NCI-H2081 treated with DMSO at 0.1 percent for 48 hours (cell line): ENCODE measurements at places on chromosomes 11 and 22.

DNA sequence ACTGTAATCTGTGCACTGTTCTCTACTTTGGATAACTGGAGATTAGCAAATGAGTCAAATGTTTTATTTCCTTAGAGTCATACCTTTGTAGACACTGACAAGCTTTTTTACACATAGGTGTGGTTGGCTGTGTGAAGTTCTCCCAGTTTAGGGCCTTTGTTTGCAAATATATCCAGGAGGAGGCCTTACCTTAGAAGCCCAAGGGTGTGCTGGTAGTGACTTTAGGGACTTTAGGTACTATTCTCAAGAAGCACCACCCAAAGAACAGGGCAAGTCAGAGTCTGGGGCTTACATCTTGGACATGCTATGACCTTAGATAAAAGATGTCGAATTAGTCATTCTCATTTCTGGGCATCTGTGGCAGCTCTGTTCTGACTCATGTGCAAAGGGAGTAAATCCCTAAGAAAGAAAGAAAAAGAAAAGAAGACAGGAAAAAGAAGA is 4.8 kb upstream of the FAR1 start:
- no peak for DNase-seq

- no peak for DNase-seq
Observed at GRCh38 chr11:105202844-105203548, 63.4 kb upstream of the CARD18 start.

DNA sequence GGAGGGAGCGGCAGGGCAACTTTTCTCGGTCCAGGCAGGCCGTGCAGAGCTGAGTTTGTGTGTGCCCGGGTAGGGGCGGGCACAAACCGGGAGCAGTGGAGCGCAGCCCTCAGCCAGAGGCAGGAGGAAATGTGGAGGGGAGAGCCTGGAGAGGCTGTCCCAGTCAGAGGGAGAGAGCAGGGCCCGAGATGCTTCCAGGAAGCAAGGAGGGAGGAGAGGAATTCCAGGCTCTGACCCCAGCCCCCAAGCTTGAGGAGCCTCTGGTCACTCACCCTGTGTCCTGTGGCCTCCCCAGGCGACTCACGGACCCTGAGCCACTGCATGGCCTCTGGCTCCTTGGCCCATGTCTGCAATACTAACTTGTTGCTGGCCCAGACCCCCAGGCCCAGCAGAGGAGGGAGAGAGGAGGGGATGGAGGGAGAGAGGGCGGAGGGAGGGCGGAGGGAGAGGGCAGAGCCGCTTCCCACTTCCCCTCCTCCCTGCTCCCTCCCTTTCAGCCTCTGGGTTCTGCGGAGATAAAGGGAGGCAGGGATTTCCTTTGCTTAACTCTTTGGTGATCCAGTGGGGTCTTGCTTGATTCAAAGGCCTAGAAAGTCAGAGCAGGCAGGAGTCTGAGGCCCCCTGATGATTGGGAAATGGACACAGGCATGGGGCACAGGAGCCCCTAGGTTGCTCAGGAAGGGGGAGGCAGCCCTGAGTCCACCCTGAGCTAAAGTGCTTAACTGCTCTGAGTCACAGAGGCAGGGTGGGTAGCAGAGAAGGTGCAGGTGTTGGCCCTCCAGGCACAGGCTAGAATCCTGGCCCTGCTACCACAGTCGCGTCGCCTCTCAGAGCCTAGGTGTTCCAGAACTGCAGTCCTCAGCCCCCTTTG is at the start of gene C1QTNF6:
Gene C1QTNF6 (minus strand): TSS at position 357 of the 871 bp plus-strand sequence. CDS start 34 bp downstream, at position 323.
- DNase-seq: no peak

DNA sequence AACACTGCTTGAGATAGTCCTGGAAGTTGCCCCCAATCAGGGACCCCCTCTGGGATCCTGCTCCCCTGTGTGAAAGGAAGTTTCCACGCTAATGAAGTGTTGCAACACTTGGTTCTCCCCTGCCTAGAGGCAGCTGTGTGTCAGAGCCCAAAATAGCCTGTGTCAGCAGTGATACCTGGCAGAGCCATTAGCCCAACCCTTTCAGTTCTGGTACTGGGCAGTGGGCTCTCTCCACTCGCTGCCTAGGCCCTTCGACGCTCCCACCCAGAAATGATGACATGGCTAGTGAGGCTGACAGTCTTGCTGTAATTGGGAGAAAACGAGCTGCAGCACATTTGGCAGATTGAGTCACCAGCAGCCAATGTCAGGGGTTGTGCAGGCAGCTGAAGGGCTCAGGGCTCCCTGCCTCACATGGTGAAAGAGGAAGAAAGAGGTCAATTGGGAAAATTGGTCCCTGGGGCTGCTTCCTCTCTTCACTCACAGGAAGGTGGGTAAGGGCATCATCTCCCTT is 1.4 kb upstream of the NXF1 start:
- no peak for DNase-seq

- DNase-seq: no peak
Observed at GRCh38 chr22:23236440-23237184, 56.3 kb downstream of the BCR start.

DNA sequence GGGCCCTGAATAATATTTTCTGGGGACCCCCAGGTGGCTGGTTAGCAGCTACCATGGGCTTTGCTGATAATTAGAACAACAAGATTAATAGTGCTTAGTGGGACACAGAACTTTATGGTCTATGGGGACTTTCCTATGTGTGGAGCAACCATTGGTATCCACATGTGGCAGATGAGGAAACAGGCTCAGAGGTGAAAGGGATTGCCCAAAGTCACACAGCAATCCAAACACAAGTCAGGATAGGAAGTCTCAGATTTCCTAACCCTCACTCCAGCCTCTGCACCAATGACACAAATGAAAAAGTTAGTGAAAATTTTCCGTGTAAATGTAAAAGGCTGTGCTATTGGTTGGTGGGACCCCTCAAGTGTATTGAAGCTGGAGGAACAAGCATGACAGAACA is 15.3 kb upstream of the SLCO2B1 start:
- DNase-seq: no peak

DNA sequence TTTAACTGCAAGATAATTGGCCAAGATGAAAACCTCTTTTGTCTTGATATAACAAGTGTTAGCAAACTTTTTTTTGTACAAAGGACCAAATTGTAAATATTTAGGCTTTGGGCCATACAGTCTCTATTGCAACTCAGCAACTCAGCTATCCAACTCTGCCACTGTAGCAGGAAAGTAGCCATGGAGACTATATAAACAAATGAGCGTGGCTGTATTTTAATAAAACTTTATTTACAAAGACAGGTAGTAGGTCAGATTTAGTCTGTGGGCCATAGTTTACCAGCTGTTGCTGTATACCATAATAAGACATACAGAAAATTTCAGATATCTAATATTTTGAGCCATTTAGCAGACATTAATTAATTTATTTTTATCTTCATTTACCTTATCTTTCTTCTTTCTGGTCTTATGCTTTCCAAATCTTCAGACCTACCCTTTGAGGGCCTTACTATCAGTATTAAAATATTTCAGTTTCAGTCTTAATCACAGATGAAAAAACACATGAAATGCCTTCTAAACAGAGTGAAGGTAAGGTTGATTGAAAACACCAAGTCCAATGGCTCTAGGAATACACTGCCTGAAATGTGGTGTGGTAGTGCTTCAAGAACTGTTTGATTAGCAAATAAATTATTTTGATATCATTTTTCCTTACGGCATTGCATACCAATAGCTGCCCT is 256.9 kb upstream of the CTSC start:
- DNase-seq: no peak

DNA sequence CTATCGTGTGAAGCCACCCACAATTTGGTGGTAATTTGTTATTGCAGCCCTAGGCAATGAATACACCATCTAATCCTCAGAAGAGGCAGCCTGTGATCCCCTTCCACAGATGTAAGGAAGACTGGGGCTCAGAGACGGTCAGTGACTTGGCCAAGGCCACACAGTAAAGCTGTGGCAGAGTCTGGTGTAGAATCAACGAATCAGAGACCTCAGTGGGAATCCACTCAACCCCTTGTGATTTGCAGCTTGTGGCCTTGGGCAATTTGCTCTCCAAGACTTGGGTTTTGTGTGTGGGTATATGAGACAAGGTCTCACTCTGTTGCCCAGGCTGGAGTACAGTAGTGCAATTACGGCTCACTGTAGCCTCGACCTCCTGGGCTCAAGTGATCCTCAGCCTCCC is 1.9 kb downstream of the LGALS2 start:
- no peak for DNase-seq

- DNase-seq: no peak
Observed at GRCh38 chr22:46057246-46058090, 80.5 kb upstream of the WNT7B start.

DNA sequence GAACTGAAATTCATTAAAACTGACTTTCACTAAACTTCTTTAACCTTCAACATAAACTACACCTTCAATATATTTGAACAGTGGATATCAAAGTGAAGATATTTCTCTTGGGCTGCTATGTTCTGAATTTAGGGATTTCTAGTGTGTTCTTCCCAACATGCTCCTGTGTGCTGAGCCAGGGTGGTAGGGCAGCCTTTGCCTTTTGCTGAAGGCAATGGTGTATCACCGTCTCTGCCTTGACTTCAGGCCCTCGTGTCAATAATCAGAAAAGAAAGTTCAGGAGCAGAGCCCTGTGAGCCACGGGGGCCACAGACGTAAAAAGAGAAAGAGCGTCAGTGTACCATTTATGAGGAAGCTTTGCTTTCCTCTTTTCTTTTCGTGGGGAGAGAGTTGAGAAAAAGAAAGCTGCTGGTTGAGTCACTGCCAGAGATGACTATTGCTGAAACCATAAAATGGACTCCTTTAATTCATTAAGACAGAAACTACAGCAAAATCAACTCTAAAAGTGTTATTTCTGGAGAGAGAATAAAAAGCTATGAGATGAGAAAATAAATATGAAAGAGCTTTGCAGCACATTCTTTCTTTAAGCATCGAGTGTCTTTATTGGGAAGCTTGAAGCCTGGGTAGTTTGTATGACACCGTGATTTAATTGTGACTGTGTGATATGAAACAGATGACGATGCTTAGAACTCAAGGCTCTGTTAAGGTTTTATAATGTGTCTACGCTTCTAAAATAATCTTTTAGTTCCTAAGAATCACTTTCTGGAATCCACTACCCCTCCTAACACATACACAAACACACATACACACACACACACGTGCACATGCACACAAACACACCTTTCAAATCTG is 271.8 kb upstream of the MTNR1B start:
- no peak for DNase-seq
